ENCODE measurements at places on chromosomes 2 and 18.

GRCh38 chr2:151669585-151670081, 64.6 kb downstream of the NEB start:
- no peak for DNase-seq

GRCh38 chr2:60298006-60298696, 255.3 kb downstream of the BCL11A start:
- no peak for DNase-seq

- no peak for DNase-seq
These were observed 95.7 kb upstream of the SLC39A10 start for GRCh38 chr2:195561116-195561921.

DNA sequence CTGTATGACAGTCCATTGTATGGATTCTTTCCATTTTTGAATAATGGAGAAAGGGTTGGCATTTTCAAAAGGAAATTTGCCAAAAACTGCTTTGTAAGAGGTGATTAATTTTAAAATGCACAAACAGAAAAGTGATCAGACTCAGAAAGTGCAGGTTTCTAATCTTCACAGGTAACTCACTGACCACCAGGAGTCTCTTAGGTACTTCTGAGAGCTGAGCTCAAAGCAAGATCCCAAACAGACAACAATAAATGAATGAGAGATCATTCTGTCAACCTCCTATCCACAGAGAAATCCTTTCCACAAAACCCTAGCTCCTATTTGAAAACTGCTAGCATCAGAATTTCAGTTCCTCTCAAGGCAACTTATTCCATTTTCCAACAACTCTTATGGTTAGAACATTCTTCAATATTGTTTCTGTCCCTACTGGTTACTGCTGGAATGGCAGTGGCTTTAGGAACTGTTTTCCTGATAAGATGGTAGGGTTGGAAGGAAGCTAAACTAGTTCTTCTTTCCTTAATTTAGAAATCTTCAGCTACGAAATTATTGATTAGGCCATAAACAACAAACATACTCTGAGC, 20.6 kb upstream of the HAAO start:
- no peak for DNase-seq

- DNase-seq = no peak
These were observed 2.2 kb downstream of the IL36RN start for GRCh38 chr2:113061241-113061640.

DNA sequence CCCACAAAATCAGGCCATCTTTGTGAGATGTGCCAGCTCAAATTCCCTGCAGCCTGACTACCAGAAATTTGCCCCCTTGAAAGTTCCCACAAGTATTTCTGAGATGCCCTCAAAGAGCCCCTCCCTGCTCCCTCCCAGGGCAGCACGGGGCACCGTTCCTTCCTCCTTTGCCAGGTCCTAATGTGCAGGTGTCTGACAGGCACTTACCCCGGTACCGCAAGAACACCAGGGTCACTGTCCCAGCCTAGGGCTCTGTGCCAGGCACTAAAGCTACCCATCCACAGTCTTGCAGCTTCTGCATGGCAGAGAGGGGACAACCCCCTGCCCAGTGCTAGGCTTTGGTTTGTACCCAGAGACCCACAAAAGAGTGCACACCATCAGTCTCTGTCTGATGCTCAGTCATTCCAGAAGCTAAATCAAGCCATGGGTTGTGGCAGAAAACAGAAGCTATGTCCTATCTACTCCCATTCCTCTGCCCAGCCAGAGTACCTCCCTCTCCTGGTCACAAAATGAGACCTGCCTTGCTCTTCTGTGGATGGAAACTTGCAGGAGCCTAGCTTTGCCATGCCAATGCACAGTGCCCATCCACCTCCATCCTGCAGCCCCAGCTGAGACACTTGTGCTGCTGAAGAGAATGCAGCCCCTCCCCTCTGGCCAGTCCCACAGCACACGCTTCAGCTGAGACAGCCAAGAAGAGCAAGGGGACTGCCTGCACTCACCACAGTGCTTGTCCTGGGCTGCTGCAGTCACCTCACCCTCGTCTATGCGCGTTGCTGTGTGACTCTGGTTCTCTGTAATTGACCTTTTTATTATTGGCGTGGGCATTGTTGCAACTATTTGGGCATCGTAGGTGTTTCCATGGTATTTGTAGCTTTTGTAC, 48.7 kb downstream of the INPP5D start:
- no peak for DNase-seq

- DNase-seq = no peak
These were observed 353.6 kb upstream of the TRIB2 start for GRCh38 chr2:12363138-12363537.

DNA sequence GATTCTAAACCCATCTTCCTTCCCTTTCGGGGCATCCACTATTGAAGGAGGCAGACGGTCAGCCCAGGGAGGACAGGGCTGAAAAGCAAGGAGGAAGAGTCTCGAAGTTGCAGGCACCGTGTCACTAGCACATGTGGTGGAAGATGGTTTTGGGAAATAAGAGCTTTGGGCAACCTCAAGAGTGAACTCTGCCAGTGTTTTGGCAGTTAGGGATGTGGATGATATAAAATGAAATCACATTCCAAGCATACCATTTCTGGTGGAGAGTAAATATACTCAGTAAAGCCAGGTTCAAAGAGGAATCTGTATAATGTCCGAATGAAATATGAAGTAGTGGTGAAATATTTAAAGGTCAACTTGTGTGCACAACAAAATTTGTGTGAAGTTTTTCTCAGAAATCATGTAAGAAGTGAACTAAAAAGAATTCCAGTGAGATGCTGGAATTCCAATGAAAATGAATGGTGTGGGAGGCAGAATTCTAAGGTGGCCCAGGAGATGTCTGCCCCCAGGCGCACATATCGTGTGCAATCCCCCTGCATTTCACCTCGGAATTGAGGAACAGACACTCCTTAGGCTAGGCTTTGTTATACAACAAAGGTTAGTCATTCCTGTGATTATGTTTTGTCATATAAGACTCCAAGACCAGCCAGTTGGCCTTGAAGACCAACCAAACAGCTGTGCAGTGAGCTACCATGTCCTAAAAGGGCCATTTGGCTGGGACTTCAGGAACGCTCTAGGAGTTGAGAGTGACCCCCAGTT, 147.1 kb downstream of the SH3BP4 start:
- no peak for DNase-seq
